ENCODE measurements at places on chromosomes 3 and 15. TPM values are rescaled to one million over a fixed set of nuclear protein-coding genes. Genes with fewer than 3 reads are reported as not detected.

The MESP2 gene
- 1.3 TPM for polyA plus RNA-seq

The MCTP2 gene
- polyA plus RNA-seq: 6.7 TPM

The ZNF80 gene
- not detected for polyA plus RNA-seq

The BSN gene
- polyA plus RNA-seq: 9.9 TPM

DNA sequence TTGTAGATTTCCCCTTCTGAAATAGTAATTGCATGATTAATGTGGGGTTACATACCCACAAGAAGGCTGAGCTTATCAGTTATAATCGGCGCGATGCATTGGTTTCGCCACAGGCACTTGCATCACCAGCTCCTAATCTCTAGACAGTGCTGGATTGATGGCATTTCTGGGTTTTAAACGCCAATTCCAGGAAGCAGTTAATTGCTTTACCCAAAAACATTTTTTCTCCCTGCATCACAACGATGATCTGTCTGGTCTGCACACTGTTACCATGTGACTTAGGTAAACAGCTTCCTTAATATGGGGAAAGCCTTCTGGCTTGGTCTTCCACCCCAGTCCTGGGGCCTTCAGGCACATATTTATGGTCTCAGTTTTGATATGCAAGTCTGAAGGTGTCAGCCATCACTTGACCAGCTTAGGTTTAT, 70.0 kb upstream of the HEG1 start:
- no peak for DNase-seq

The RHOV gene
- 0.91 TPM for polyA plus RNA-seq

DNA sequence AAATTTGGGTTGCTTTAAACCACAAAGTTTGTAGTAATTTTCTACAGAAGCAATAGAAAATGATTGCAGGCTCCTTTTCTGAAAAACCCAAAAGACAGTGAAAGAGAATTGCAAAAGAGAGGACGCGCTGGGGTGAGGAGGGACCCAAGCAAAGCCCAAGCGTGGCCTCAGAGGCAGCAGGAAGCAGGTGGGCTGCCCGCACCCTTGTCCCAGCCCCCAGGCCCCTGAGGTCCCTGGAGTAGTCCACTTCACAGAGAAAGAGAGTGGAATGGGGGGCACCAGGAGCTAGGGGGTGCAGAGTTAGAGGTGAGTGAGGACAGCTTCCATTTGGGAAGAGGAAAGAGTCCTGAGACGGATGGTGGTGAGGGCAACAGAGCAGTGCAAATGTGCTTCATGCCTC, 11.6 kb downstream of the DNAJB8 start:
- no peak for DNase-seq

The PHLDB2 gene
- 12.3 TPM for polyA plus RNA-seq
